NCI-H524 treated with DMSO at 0.1 percent for 48 hours (cell line): ENCODE measurements at places on chromosomes 2 and 18.
A peak's percentile ranks its signal among the peaks of the same experiment; 100 is the strongest.

- no peak for DNase-seq
Measured at GRCh38 chr2:181892799-181893435, 1.4 kb downstream of the ITPRID2 start.

DNA sequence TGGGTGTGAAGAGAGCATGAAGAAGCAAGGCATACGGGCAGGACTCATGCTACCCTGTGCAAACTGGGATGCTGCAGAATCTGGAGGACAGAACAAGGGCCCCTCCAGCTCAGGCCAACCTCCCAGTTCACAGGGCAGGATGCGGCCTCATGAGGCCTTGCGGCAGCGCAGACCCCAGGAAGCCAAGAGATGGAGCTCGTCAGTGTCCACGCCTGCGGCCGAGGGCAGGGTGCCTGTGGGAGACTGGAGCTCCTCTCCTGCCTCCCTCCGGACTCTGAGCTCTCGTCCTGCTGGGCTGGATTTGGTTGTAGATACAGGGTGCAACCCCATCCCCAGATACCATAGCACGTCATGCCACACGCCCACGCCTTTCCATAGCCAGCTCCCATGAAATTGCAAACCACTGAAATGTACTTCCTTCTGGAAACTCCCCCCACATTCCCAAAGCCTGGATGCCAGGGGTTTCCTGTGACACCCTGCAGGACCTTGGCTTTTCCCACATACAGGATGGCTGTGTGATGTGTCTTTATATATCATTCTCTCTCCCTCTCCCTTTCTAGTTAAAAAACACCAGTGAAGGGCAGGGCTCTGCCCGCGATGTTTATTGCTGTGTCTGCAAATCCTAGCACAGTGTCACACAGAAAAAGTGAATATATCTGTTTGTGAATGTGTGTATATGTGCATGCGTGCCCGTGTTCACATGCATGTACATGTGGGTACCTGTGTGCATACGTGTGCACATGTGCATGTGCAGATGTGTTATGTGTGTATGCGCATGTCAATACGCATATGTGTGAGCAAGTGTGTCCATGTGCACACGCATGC lies 12.3 kb upstream of the SNTG2 start:
- no peak for DNase-seq

- DNase-seq: no peak
Measured at GRCh38 chr2:241882091-241882625, 12.6 kb downstream of the RTP5 start.

GRCh38 chr2:234974501-234975385 lies 22.9 kb downstream of the SH3BP4 start:
- no peak for DNase-seq

GRCh38 chr18:8519102-8519501 lies 90.1 kb upstream of the RAB12 start:
- DNase-seq: peak; percentile 70
